Astrocyte of the cerebellum (primary cell): ENCODE measurements at places on chromosomes 3 and 15.

DNA sequence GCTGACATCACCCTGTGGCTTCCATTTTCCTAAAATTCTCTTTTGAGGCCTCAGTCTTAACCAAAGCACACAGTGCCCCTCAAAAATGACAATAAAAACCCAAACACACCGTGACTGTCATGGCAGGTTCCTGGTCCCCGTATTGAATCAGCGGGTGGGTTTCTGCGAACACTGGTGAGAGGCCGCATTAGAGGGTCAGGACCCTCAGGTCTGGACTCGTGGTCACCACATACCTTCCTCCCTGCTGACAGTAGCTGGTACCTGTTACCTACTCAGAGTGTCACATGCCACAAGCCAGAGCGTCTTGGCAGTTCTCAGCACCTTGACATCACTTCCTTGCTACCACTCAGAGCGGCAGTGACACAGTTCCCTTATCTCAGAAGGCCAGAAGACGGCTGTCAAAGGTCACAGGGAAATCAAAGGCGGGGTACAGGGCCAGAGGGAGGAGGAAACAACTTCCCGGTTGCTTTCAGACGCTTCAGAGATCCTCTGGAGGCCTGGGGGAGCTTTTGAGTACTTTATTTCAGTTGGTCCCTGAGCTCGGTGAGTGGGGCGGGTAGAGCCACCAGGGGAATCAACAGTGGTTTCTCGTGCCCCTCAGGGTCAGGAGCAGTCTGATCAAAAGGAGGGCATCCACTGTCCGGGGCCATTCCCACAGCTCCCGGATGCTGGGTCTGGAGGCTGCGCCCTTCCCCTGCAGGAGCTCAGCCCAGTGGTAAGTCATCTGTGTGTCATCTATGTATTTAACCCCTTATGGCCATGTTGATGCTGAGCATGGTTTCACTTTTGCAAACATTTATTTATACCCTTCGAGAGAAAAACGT is at the start of the genes CCR5AS and CCRL2:
TSS of gene CCR5AS (minus strand) at position 279 of the 824 bp plus-strand sequence.
TSS of gene CCRL2 (plus strand) at position 472 of the 824 bp plus-strand sequence. CDS start 821 bp downstream, outside the sequence.
- DNase-seq, result no peak

GRCh38 chr3:11510001-11510340 is 133.7 kb downstream of the VGLL4 start:
- DNase-seq, result no peak

- DNase-seq, result no peak
Observed at GRCh38 chr15:76951220-76951619, 19.7 kb downstream of the RCN2 start.

GRCh38 chr3:45017821-45018220 is 8.3 kb upstream of the CLEC3B start:
- no peak for DNase-seq

- DNase-seq, result no peak
Observed at GRCh38 chr15:73626072-73626471, 7.1 kb downstream of the NPTN start.

GRCh38 chr15:55532944-55533343 is 24.9 kb upstream of the DNAAF4 start:
- no peak for DNase-seq

GRCh38 chr3:68295457-68295856 is 636.9 kb downstream of the TAFA4 start:
- DNase-seq, result no peak

DNA sequence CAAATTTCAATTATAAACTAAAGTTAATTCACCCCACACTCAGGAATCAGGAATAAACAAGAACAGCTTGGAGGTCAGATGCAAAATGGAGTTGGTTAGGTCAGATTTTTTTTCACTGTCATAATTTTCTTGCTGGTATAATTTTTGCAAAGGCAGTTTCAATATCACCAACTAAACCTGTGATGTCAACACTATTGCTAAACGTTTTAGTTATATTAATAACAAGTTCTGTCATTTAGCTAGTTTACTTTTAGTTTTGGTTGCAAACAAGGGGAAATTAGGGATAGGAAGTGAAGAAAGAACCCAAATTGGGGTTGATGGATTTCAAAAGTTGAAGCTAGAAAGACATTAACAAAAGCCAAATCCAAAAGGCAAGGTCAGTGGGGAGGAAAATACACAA is 4.6 kb upstream of the CPB1 start:
- DNase-seq, result no peak

- no peak for DNase-seq
Observed at GRCh38 chr3:142962520-142963233, 797 bp downstream of the PAQR9 start.

- DNase-seq, result no peak
Observed at GRCh38 chr15:74402873-74403587, 30.7 kb downstream of the SEMA7A start.

GRCh38 chr3:197487911-197488391 is 67.8 kb downstream of the BDH1 start:
- peak; percentile 97 for DNase-seq

- no peak for DNase-seq
Observed at GRCh38 chr3:111749171-111750170, 109.6 kb upstream of the PHLDB2 start.

DNA sequence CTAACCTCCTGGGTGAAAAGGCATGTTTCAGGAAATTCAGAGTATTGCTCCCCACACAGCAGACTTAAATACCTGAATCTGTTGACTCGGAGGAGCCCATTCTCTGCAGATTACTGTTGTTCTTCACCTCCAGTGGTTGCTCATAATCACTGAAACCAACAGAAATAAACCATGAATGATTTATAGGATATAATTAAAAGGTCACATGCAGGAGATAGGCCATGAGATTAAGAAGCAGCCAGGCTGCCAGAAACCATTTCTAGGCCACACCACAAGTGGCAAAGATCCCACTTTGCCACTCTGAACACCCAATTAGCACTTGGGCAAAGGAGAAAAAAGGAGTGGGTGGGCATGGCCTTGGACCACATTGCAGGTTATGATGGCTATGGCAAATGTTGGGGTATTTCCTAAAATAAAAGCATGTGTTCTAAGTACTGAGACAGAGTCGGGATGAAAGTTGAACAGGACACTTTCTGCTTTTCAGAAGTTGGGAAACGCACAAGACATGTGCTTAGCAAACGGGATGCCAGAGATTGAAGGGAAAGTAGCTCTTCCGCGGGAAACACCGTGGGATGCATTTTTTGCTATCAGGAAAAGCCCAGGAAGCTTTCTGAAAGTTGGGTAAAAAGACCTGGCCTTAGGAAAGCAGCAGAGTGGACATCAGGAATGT is 1.5 kb downstream of the CDC25A start:
- no peak for DNase-seq

DNA sequence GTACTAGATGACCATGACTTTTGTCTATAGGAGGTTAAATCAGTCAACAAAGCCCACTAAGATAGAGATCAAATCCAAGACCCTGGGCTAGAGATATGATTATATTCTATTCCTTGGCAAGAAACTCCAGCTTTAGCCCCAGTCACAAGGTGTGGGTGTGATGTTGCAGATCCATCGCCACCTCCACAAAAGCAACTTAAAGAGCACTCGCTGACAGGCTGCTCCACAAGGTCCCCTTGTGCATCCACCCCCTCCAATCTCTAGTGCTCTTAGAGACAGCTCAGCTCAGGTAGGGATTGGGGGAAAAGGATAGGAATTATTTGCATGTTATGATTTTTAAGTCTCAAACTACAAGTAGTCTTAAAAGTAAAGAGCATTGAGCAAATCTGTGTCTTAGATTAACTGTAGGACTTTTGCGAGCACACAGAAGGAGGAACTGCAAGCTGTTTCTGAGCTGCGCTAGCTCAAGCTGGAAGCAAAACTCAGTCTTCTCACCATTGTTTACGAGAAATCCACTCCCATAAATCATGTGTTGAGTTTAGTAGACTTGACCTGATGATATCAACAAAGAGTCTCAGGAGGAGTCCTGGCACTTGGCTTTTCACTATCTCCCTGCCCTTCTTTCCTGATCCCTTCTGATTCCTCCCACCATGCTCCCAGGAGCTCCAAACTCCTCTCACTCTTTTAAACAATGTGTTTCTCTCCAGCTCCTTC is 177.6 kb downstream of the STAC start:
- DNase-seq, result no peak

DNA sequence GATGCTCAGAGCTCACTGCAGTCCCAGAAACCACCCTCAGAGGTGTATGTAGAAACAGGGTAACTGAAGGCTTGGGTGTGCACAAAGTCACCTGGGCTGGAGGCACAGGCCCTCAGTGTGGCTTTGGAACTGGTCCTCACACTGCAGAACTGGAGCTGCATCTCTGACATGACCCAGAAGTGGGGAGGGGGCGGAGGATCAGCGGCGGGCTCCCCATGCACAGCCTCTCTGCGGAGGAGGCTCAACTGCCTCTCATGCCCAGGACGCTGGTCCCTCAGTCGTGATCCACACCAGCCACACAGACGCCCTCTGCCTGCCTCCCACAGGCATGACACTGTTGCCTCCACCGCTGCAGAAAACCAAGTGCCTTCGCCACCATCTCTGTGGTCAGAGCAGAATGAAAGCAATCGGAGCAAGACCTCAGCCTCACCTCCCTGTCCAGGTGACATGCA is 73.7 kb downstream of the TM2D3 start:
- no peak for DNase-seq

- no peak for DNase-seq
Observed at GRCh38 chr3:72976281-72976741, 20.3 kb upstream of the PPP4R2 start.

DNA sequence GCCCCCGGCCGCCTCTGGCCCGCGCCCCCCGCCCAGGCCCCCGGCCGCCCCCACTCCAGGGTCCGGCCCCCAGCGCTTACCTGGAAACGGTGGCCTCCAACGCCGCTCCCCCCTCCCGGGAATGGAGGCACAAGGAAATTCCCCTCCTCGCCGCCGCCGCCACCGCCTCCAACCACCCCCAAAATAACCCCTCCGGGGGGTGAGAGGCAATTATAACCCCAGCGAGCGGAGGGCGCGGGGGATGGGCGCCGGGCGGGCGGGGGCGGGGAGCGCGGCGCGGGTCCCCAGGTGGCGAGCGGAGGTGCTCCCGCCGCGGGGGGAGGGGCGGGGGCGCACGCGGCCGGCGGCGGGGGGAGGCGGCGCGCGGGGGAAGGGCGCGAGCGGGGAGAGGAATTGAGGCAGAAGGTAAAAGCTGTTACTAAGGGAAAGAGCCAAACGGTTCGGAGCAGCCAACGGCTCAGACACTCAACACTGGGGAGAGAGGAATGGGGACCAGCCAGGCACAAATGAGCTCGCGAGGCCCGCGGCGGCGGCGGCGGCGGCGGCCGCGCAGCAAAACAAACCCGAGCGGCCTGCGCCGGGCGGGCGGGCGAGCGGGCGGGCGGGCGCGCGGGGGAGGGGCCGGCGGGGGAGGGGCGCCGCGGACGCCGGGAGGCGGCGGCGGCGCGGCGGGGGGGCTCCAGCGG is at the start of gene TBL1XR1:
TSS of gene TBL1XR1 (minus strand) at position 442 of the 686 bp plus-strand sequence. CDS start 132,505 bp downstream, outside the sequence.
- peak; percentile 93 for DNase-seq

GRCh38 chr3:32106929-32107362 is 526 bp downstream of the GPD1L start:
- no peak for DNase-seq

DNA sequence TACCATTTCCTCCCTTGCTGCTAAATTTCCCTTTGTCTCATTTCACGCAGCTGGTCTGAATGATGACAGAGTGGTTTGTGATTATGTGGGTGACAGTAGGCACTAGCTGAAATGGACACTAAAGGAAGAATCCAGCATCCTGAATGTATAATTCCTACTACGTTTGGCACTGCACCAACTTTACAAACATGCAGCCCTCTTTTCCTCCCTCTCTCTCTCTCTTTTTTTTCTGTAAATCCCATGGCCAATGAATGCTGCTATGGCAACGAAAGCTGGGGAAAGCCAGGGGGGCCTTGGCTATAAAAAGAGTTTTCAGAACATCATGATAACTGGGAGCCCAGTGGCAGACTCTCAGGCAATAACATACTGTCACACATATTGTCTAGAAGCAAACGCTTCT is 367.2 kb upstream of the AGTR1 start:
- no peak for DNase-seq

- DNase-seq, result peak; percentile 63
Observed at GRCh38 chr15:70906842-70907241, 14.2 kb downstream of the LRRC49 start.

DNA sequence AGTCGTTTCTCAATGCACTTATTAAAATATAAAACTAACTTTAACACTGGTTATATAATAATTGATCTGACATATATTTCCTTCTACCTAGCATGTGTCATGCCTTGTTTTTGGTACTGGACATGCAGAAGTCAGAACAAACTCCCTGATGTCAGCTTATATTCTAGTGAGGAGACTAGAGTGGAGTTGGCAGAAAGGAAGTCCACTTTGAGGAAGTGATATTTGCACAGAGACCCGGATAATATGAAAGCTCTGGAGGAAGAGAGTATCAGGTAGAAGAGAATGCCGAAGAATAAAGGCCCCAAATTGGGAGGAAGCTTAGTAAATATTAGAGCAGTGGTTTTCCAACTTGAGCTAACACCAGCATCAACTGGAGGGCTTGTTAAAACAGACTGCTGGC is 24.6 kb upstream of the ZNF280D start:
- no peak for DNase-seq

- peak; percentile 49 for DNase-seq
Observed at GRCh38 chr15:22808761-22809280, 22.4 kb downstream of the NIPA1 start.

DNA sequence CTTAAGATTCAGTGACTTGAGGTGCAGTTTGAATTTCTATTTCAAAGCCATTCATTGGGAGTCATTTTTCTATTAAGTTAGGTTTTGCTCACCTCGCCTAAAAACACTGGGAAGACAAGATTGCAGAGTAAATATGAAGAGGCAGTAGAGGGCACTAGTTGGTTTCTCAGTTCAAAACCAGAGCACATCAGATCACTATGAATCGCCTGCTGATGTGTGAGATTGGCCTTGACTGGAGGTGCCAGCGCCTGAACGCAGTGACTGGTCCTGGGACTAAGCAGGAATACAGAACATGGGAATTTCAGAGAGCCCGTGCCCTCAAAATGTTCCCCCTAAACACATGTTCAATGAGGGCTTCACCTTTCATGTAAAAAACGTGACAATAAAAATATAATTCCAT is 229.0 kb downstream of the ITPR1 start:
- peak; percentile 60 for DNase-seq

GRCh38 chr15:59996298-59997041 is 7.6 kb upstream of the FOXB1 start:
- DNase-seq, result no peak

GRCh38 chr3:56443372-56443771 is 24.9 kb downstream of the ERC2 start:
- no peak for DNase-seq

DNA sequence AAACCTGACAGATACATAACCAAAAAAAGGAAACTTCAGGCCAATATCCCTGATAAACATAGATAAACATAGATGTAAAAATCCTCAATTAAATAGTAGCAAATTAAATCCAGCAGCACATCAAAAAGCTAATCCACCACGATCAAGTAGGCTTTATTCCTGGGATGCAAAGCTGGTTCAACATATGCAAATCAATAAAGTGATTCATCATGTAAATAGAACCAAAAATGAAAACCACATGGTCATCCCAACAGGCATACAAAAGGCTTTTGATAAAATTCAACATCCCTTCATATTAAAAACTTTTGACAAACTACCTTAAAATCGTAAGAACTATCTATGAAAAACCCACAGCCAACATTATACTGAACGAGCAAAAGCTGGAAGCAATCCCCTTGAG is 882.2 kb downstream of the NTRK3 start:
- DNase-seq, result no peak

GRCh38 chr3:177538750-177539730 is 341.8 kb upstream of the TBL1XR1 start:
- no peak for DNase-seq
